ENCODE measurements at places on chromosomes 1 and 21.

GRCh38 chr1:165222580-165222979, 133.9 kb downstream of the LMX1A start:
- DNase-seq = no peak

- no peak for DNase-seq
Observed at GRCh38 chr1:170601866-170602265, 62.1 kb upstream of the PRRX1 start.

DNA sequence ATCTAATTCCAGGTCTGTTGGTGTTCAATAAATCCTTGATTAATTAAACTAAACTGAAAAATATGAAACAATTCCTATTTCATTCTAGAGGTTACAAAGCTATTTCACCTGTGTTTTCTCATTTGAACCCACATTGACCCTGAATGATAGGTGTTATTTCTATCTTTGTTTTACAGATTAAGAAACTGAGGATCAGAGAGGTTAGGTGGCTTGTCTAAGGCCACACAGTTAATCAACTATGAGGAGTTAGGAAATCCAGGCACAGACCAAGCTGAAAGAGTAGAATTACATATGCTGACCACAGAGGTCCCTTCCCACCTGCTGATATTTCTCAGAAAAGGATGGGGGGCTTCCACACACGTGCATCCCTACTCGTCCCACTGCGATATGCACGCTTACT, 487 bp downstream of the PIGR start:
- no peak for DNase-seq

DNA sequence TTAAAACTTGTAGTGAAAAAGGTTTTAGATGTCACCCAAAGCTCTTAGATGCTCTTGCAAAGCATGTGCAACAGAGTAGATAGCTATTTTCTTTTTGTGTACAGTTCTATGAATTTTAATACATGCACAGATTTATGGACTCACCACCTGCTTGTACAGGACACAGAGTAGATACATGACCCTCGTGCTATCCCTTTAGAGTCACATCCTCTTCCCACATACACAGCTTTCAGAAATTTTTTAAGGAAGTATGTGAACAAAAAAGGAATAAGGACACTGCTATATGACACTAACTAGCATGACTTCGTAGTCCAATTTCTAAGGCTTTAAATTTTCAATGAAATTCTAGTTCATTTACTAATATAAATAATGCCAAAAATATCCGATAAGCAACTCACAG, 60.9 kb downstream of the ABL2 start:
- no peak for DNase-seq

GRCh38 chr1:17274186-17275170, 25.6 kb downstream of the PADI3 start:
- no peak for DNase-seq

GRCh38 chr1:218380125-218380977, 35.2 kb downstream of the TGFB2 start:
- DNase-seq = peak; percentile 30

DNA sequence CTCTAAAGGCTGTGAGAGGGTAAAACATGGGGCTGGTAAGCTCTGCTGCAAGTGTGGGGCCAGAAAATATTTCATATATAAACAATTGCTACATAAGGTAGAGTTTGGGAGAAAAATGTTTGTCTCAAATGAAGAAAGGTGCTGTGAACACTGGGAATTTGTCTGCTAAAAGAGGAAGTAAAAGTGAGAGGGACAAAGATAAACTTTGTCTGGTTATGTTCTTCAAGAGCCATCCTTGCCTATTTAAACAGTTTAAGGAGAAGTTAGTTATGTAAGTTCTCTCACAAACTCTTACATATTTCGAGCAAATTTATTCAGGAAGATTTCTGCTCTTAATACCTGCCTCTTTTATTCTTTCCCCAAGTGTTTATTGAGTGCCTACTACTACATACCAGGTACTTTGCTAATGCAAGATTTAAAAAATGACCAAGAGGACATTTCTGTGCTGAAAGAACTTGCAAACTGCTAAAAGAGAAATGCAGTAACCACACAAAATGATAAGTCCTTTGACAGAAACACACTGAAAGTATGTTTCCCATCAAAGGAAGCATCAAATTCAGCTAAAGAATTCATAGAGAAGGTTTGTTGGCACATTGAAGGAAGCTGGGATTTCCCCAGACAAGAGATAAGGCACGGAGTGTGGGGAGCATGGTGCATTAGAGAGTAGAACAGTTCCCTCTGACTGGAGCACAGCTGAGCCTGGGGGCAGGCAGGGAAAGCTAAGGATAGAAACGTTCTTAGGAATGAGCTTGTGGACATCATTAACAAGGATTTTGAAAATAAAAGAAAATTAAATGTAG, 549.1 kb downstream of the PTBP2 start:
- no peak for DNase-seq

- DNase-seq = no peak
Observed at GRCh38 chr1:9904596-9904995, 5.5 kb downstream of the CTNNBIP1 start.

DNA sequence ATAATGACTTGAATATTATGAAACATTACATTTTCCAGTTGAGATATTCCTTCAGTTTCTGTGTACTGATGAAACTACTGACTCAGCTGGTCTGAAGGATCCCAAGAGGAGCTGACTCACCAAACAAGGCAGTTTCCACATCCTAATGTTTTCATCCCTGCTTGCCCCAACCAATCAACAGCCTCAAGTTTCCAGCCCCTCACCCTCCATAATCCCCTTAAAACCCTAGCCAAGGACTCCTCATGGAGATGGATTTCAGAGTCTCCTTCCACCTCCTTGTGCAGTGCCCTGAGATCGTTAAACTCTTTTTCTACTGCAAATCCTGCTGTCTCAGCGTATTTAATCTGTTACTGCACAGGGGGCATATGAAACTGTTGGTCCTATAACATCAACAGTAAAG, 83.1 kb upstream of the HAO2 start:
- no peak for DNase-seq

GRCh38 chr21:44751186-44751798, 39.9 kb upstream of the TSPEAR start:
- DNase-seq = no peak

- DNase-seq = no peak
Observed at GRCh38 chr1:179938752-179939151, 15.9 kb upstream of the CEP350 start.

DNA sequence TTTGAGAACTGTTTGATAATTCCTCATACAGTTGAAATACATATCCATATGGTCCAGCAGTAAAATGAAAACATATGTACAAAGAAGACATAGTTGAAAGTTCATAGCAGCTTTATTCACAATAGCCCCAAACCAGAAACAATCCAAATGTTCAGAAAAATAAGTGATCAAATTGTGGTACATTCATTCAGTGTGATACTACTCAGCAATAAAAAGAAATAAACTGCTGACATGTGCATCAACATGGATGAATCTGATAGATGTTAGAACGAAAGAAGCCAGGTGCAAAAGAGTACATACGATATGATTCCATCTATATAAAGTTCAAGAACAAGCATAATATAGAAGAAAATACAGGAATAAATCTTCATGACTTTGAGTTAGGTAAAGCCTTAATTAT, 77.2 kb downstream of the EVI5 start:
- no peak for DNase-seq

GRCh38 chr1:163980394-163980793, 578.6 kb upstream of the PBX1 start:
- no peak for DNase-seq

DNA sequence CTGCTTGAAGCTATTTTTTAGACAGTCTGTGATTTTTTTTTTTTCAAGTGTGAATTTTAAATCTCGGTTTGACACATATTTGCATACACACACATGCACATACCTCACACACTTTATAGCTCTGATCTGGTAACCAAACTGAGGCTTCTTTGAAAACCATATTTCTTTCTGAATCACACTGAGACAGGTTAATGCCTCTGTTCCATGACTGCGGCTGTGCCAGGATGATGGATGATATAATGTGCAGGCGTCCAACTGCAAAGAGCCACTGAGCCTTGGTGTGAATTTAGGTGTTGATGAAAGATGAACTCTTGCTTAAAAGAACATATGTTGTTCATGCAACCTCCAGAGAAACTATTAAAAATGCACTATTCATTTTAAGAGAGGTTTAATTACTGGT, 504.0 kb upstream of the OLFM3 start:
- DNase-seq = no peak

DNA sequence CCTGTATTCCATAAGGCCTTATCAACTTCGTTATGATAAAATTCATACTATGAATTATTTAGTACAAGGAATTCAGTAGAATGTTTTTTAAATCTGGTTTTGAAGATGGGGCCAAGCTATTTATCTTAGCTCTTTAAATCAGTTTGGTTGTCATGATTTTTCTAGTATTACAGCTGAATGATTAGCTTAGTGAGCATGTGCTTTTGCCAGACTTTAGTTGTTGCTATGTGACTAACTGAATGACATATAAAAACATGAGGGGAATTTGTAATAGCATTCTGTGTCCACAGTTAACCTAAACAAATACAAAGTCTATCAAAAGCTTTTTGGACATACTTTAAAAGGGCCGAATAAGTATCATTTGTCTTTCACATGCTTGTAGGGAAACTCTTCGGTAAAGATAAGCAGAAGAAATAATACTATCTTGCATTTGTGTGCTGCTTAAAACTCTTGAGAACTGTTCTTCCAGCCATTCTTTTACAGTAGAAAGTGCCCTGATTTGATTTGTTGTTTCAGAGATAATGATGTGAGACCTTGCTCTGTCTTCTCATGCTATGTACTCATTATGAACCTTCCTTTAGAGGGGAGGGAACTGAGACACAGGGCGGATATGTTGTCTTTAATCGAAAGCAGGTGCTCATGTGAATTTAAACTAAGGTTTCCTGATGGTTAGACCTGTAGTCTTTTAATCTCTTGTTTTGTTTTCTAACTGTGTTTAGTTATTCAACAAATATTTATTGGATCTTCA, 18.8 kb downstream of the NEK7 start:
- no peak for DNase-seq

GRCh38 chr1:184656221-184656620, 98.4 kb downstream of the EDEM3 start:
- no peak for DNase-seq

GRCh38 chr21:41612674-41613532, 104.9 kb upstream of the TMPRSS2 start:
- peak; percentile 83 for DNase-seq

GRCh38 chr1:43520100-43520778, 10.4 kb upstream of the PTPRF start:
- DNase-seq = no peak

DNA sequence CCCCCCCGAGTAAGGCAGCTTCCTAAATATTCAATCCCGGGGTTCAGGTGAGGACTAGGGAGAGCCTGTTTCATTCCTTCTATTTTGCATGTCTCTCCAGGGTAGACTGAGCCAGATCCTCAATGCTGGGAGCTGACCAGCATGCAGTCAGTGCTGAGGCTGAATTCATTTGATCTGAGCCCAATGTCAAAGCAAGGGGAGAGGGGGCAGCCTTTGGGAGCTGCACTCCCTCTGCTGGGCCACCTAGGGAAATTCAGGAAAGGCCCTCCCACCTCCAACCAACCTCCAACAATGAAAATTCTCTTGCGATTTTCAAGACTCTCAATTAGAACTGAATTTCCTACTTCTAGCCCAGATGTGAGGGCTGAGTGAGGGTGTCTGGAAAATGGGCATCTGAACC, 371.2 kb downstream of the NPHP4 start:
- DNase-seq = no peak

GRCh38 chr1:52915211-52915854, 6.2 kb downstream of the ECHDC2 start:
- no peak for DNase-seq

GRCh38 chr1:39825432-39825941, 36.8 kb upstream of the BMP8B start:
- no peak for DNase-seq

DNA sequence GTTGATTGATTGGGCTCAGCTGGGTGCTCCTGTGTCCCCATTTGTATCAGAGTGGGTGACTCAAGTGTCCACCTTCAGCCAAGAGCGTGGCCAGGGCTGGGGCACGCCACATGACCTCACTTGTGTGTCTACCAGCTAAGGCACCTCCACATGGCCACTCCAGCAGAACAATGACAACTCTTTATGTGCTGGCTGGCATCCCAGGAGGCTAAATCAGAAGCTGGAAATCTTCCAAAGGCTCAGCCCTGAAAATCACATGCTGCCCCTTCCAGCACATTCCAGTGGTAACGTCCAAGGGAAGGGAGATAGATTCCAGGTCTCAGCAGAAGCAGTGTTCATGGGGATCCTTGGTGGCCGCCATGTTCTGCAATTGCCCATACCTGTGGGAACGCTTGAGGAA, 585.5 kb downstream of the AJAP1 start:
- DNase-seq = no peak

DNA sequence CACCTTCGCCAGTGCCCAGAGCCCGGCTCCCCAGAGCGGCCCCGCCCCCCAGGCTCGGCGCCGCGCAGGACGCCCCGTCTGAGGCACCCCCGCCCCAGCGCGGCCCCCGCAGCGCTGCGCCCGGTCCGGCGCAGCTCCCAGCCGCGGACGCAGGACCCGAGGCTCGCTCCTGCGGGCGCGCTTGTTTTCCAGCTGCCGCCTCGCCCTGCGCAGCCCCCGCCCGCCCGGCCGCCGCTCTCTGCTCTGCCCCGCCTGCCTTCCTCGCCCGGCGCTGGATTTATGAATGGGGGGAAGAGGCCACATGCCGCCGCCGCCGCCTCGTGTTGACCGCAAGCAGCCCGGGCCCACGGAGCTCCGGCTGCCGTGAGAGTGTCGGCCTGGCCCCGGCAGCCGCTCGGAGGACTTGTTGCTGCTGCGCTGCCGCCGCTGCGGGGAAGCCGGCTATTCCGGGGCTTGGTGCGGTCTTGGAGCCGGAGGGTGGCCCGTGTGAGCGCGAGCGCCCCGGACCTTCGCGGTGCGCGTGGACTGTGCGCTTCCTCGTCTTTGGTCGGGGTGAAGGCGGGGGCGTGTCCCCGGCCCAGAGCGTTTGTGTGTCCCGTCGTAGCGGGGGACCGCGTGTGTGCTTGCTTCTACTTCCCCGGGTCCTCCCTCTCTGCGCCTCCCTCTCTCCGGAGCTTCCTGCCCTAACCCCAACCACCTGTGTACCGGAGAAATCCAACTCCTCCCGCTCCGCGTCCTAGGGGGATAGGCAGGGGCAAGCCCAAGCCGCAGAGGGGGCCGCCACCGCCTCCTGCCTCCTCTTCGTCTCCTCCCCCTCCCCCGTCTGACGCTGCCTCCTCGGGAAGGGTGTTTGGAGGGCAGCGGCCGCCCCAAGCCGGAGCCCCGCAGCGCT, 736 bp downstream of the KCNC4 start:
- DNase-seq = peak; percentile 67

DNA sequence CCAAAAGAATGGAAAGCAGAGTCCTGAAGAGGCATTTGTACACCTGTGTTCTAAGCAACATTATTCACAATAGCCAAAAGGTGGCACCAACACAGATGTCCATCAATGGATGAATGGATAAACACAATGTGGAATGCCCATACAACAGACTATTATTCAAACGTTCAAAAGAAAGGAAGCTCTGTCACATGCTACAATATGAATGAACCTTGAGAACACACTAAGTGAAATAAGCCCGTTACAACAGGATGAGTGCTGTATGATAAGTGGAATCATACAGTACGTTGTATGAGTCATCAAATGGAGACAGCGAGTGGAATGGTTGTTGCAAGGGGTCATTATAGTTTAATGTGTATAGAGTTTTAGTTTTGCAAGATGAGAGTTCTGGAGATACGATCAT, 80.1 kb downstream of the SH3BGR start:
- no peak for DNase-seq

- DNase-seq = no peak
Observed at GRCh38 chr1:22275167-22275566, 132.3 kb upstream of the WNT4 start.

- DNase-seq = no peak
Observed at GRCh38 chr1:77467021-77467595, 185.3 kb downstream of the AK5 start.
